ENCODE measurements at places on chromosomes 12 and 14.

DNA sequence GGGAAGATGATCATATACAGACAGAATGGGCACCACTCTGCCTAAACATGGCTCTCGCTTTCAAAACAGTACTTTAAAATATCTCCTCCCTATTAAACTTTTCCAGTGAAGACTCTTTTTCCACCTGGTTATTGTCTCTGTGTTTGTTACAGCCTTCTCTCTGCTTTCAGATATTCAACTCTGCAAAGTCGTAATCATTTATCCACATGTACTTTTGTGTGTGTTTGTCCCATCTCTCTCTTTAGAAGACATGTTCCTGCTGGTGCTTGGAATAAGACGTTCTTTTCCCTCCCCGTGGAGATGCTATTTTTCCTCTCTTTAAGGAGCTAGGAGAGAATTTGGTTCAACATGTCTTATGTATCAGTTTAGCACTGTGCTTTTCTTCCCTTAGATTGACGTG lies 45.1 kb downstream of the ETV6 start:
- H3K27me3 ChIP-seq, result no peaks in the 10 kb centered on the region
- no peaks in the 10 kb centered on the region for H3K36me3 ChIP-seq
- peaks cover 18% of the 10 kb centered on the region for H3K4me1 ChIP-seq
- no peak for DNase-seq
- H3K27ac ChIP-seq, result no peak overlapping the region

GRCh38 chr14:68679746-68680467 lies 113.0 kb downstream of the ZFP36L1 start:
- no peaks in the 10 kb centered on the region for H3K36me3 ChIP-seq
- peak overlapping the region; percentile 37 for H3K4me3 ChIP-seq
- H3K4me1 ChIP-seq, result peaks cover 14% of the 10 kb centered on the region
- H3K27ac ChIP-seq, result no peak overlapping the region
- DNase-seq, result peak; percentile 75
- no peaks in the 10 kb centered on the region for H3K27me3 ChIP-seq

- no peaks in the 10 kb centered on the region for H3K27me3 ChIP-seq
- DNase-seq, result no peak
- no peaks in the 10 kb centered on the region for H3K36me3 ChIP-seq
- no peak overlapping the region for H3K4me3 ChIP-seq
- no peaks in the 10 kb centered on the region for H3K4me1 ChIP-seq
Observed at GRCh38 chr12:32776258-32776657, 20.6 kb upstream of the YARS2 start.

GRCh38 chr12:53754188-53754585 lies 2.4 kb upstream of the CISTR start:
- H3K27me3 ChIP-seq, result peaks cover 23% of the 10 kb centered on the region
- no peak overlapping the region for H3K4me3 ChIP-seq
- H3K4me1 ChIP-seq, result peaks cover 6% of the 10 kb centered on the region
- H3K27ac ChIP-seq, result no peak overlapping the region
- no peak for DNase-seq
- H3K36me3 ChIP-seq, result no peaks in the 10 kb centered on the region

DNA sequence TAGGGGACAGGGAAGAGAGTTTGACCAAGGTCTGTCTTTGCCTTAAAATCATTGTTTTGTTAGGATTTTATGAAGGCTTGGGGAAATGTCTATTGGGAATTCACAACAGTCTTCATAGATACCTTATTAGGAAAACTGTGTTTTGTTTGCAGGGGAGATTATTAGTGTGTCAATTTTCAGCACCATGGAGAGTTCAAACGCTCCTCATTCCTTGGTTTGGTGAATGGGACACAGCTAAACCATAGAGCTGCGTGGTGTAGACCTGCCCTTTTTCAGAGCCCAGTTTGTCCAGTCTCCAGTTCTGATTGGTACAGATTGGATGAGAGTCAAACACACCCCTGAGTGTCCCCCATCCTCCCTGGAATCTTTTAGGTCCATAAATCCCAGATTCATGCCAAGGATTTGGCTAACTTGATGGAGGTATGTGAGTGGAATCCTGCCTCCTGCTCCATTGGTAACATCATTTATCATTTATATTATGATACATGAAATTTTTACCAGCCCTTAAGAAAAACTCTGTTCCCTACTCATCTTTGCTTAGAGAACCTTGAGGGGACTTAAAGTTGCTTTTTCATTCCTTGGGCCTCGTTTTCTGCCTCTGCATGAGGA lies 12.0 kb downstream of the NGDN start:
- H3K27me3 ChIP-seq, result no peaks in the 10 kb centered on the region
- H3K27ac ChIP-seq, result no peak overlapping the region
- H3K4me1 ChIP-seq, result no peaks in the 10 kb centered on the region
- H3K36me3 ChIP-seq, result peaks cover 17% of the 10 kb centered on the region

DNA sequence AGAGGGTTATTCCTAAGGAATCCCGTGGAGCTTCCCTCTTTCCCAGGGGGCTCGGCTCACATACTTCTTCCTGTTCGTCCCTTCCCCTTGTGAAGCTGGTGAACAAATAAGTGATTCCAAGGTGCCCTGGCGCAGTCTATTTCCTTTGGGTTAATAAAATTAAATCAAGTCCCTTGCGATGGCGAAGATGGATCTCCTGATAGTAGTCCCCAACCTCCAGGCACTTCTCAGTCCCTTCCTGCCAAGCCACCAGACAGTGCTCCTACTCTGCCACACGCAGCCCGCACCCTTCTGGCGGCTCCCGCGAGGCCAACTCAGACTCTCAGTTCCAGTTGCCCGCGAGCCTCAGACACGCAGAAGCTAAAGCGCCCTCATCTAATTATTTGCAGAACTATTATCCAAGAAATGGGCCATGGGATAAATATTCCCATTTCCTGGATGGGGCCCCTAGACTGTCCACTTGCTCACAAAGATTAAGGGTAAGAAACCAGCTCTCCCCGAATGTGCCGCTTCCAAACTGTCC lies 2.4 kb upstream of the SIX6 start:
- H3K36me3 ChIP-seq, result no peaks in the 10 kb centered on the region
- H3K4me3 ChIP-seq, result no peak overlapping the region
- peaks cover 2% of the 10 kb centered on the region for H3K4me1 ChIP-seq
- H3K27ac ChIP-seq, result no peak overlapping the region
- peaks cover 69% of the 10 kb centered on the region for H3K27me3 ChIP-seq

DNA sequence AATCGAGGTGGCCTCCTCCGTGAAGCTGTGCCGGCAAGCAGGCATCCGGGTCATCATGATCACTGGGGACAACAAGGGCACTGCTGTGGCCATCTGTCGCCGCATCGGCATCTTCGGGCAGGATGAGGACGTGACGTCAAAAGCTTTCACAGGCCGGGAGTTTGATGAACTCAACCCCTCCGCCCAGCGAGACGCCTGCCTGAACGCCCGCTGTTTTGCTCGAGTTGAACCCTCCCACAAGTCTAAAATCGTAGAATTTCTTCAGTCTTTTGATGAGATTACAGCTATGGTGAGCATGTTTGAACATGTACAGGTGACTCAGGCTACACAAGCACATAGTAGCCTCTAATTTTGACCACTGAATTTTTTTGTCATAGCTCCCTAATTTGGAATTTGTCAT lies 59.7 kb downstream of the ATP2A2 start:
- no peak overlapping the region for H3K4me3 ChIP-seq
- no peak for DNase-seq
- H3K36me3 ChIP-seq, result peaks cover 13% of the 10 kb centered on the region
- H3K4me1 ChIP-seq, result no peaks in the 10 kb centered on the region

DNA sequence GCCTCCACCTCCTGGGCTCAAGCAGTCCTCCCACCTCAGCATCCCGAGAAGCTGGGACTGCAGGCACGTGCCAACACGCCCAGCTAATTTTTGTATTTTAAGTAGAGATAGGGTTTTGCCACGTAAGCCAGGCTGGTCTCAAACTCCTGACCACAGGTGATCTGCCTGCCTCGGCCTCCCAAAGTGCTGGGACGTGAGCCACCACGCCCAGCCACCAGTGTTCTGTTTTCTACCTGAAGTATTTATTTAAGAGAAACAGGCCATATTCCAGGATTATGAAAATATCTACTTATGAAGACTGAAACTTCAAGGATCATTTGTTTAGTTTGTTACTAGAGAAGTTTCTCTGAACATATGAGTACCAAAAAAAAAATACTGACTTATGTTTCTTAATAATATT lies 10.3 kb downstream of the GTF2H3 start:
- H3K27ac ChIP-seq, result no peak overlapping the region
- no peak for DNase-seq
- H3K4me1 ChIP-seq, result no peaks in the 10 kb centered on the region
- H3K27me3 ChIP-seq, result no peaks in the 10 kb centered on the region
- no peak overlapping the region for H3K4me3 ChIP-seq

GRCh38 chr14:102774391-102775153 lies 2.7 kb upstream of the TRAF3 start:
- no peak overlapping the region for H3K4me3 ChIP-seq
- H3K4me1 ChIP-seq, result peaks cover 8% of the 10 kb centered on the region
- H3K36me3 ChIP-seq, result no peaks in the 10 kb centered on the region
- DNase-seq, result peak; percentile 93

DNA sequence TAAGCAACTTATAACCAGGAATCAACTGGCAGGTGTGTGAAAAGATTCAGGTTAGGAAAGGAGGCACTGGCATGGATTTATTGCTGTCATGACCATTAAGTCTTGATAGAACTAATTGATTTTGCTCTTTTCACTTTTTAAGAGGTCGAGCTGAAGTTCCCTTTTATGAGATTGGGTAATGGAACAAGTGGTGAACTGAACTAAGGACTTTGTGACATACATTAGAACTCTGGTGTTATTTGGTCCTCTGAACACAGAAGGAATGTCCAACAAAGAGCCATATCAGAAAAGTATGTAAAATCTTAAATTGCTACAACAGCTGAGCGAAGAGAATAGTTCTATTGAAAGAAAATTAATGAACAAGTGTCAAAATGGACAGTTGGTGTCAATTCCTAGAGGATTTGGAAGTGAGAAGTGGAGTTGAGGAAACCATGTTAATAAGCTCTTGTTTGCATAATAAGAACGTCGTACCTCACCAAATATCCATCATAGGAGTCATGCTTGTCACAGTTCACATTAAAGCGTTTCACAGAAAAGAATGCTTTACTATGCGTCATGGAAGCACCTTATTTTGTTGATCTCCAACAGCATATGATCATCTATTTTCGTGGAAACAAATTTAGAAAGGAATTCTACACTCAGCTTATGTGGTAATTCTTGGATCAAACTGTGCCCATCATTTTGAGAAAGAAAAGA lies 8.4 kb upstream of the MYF6 start:
- H3K27ac ChIP-seq, result no peak overlapping the region
- H3K4me1 ChIP-seq, result no peaks in the 10 kb centered on the region
- no peaks in the 10 kb centered on the region for H3K36me3 ChIP-seq
- no peak for DNase-seq
- no peak overlapping the region for H3K4me3 ChIP-seq

Data from kidney (tissue), 22 donors.